ENCODE measurements at places on chromosomes 1 and 21. TPM values are rescaled to one million over a fixed set of nuclear protein-coding genes. Genes with fewer than 3 reads are reported as not detected.
A peak's percentile ranks its signal among the peaks of the same experiment; 100 is the strongest.

Gene NOL9
- 40.8 TPM for total RNA-seq

- H3K27ac ChIP-seq, result no peak overlapping the region
- peaks cover 11% of the 10 kb centered on the region for H3K27me3 ChIP-seq
- no peaks in the 10 kb centered on the region for H3K36me3 ChIP-seq
- H3K4me3 ChIP-seq, result no peak overlapping the region
- DNase-seq, result no peak
These were observed 188.2 kb downstream of the DYRK1A start for GRCh38 chr21:37554661-37555379.

DNA sequence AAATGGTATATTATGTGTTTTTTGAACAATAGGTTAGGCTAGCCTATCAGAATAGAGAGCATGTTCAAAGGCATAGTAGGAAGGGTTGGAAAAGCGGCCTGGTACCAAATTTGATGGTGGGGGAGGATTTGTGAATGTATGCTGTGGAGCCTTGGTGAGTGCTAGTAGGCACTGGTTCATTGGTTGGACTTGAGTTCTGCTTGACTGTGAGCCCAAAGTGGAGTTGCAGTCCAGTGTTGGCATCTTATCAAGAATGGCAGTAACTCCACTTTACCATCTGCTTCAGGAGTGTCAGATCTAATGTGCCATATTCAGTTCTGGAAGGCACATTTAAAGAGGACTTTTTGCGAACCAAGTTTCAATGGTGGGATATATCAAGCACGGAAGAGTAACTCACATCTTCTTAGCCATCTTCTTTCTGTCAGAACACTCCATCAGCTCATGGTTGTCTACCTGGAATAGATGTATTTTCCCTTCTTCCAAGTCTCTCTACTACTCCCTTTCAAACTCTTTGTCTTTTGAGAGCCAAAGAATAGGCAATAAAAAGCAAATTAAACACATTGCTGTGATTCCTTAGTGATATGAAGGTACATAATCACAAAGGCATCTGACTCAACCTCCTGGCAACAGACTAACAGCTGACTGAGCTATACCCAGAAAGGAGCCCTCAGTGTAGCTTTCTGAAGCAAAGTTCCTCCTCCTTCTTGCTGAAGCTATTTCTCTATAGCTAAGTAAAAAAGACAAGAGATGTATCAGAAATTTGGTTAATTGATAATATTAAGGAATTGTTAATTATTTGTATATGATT lies 21.7 kb downstream of the LRRC8B start:
- no peak overlapping the region for H3K4me3 ChIP-seq
- H3K4me1 ChIP-seq, result peaks cover 43% of the 10 kb centered on the region
- peaks cover 26% of the 10 kb centered on the region for H3K36me3 ChIP-seq
- no peak for DNase-seq
- no peaks in the 10 kb centered on the region for H3K27me3 ChIP-seq
- H3K27ac ChIP-seq, result peak overlapping the region; percentile 56

DNA sequence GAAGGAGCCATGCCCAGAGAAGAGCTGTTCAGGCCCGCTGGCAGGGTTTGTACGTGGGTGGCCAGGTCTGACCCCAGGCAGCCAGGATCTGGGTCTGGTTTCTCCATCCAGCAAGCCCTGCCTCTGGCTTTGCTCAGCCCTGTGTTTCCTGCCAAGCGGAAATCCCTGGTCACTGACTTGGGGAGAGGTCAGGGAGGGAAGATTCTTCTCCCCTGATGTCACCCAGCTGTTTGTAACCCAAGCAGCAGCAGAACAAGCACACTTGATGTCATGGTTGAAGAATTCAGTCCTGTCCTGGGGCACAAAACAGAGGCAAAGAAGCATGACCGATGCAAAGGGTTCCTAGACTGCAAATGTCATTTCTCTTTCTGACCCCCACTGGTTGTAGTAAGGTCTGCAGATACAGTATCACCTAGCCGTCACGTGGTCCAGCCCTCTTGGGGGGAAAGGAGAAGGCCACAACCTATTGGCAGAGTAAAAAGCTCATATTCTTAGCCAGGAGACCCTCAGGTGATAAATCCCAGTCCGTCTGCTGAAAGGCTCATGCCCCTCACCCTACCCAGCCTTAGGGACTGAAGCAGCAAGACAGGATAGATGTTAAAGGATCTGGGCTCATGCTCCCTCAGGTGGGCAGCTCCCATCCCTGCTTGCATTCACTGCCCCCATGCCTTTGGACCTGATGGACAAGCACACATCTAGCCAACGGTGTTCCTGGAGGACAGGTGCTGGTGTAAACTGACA lies 120.9 kb downstream of the SYT2 start:
- no peak for DNase-seq
- no peak overlapping the region for H3K4me3 ChIP-seq
- no peaks in the 10 kb centered on the region for H3K36me3 ChIP-seq
- peaks cover 14% of the 10 kb centered on the region for H3K4me1 ChIP-seq
- H3K27me3 ChIP-seq, result no peaks in the 10 kb centered on the region

DNA sequence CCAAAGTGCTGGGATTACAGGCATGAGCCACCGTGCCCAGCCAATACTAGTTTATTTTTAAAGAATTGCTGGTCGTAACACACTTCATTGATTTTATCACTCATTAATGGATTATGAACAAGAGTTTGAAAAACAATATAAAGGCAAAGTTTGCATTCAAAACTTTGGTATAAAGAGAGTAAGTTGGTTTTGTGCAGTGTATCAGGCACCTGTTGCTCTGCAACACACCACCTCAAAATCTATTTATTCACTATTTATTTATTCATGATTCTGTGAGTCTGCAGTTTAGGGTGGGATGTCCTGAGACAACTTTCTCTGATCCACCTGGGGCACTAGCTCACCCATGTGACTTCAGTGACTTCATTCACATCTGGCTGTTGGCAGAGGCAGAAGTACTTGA lies 10.2 kb upstream of the METTL18 start:
- DNase-seq, result no peak
- no peak overlapping the region for H3K4me3 ChIP-seq
- H3K27ac ChIP-seq, result no peak overlapping the region
- peaks cover 59% of the 10 kb centered on the region for H3K36me3 ChIP-seq
- peaks cover 21% of the 10 kb centered on the region for H3K4me1 ChIP-seq

Gene KCNJ9
- total RNA-seq, result not detected

Gene ADAM30
- total RNA-seq, result not detected

- no peak overlapping the region for H3K27ac ChIP-seq
- no peaks in the 10 kb centered on the region for H3K27me3 ChIP-seq
- H3K4me3 ChIP-seq, result no peak overlapping the region
- no peaks in the 10 kb centered on the region for H3K4me1 ChIP-seq
- no peaks in the 10 kb centered on the region for H3K36me3 ChIP-seq
- DNase-seq, result no peak
These were observed 214.6 kb downstream of the TRABD2B start for GRCh38 chr1:47782414-47783166.

Gene GPR137B
- 8.6 TPM for total RNA-seq

DNA sequence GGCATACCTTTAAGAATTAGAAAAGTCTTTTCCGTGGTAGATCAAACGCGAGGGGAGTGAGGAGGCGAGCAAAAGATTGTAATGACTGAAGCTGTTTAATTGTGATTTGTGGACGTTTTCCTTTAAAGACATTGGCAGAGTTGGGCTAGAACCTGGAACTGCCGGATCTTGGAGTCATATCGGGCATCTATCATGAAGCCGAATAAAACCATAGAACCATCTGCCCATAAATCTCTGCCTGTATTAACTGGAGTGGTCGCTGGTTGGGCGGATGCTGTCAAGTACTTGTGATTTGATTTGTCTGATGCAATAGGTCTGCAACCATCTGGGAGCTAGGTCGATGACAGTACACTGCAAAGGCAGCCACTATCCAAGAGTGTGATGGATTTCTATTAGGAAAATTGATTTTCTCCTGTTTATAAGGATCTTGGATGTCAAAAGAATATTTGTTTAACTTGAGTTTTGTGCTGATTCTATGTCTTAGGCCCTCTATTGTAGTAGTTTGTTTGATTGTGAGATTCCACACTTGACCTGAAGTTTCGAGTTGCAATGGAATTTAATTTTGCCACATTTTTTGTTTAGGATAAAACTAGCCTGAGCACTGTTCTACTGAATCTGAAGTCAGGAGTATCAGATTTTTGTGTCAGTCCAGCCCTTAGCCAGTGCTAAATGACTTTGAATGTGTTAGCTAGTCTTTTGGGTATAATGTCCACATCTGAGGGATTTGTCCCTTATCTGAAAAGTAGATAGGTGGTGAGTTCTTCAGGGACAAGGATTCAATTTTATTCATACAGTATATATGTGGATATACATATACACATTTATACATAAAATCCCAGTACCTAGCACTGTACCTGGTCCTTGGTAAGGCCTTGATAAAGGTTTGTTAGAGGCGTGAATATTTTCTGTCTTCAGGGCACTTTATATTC lies 1.2 kb downstream of the SARS1 start:
- peaks cover 47% of the 10 kb centered on the region for H3K36me3 ChIP-seq
- peak overlapping the region; percentile 87 for H3K27ac ChIP-seq
- DNase-seq, result peak; percentile 63
- peak overlapping the region; percentile 98 for H3K4me3 ChIP-seq
- H3K27me3 ChIP-seq, result peaks cover 2% of the 10 kb centered on the region

Gene KLHDC8A
- total RNA-seq, result not detected

Gene IFI6
- 577 TPM for total RNA-seq

Gene F13B
- total RNA-seq, result not detected

- H3K4me1 ChIP-seq, result no peaks in the 10 kb centered on the region
- no peak for DNase-seq
- H3K4me3 ChIP-seq, result no peak overlapping the region
- H3K36me3 ChIP-seq, result no peaks in the 10 kb centered on the region
These were observed 18.8 kb downstream of the WNT9A start for GRCh38 chr1:227928811-227929375.

- no peaks in the 10 kb centered on the region for H3K36me3 ChIP-seq
- no peaks in the 10 kb centered on the region for H3K4me1 ChIP-seq
- H3K4me3 ChIP-seq, result no peak overlapping the region
These were observed 93.0 kb downstream of the KIF26B start for GRCh38 chr1:245247801-245248200.

- DNase-seq, result no peak
- H3K27ac ChIP-seq, result no peak overlapping the region
- no peak overlapping the region for H3K4me3 ChIP-seq
- no peaks in the 10 kb centered on the region for H3K36me3 ChIP-seq
- no peaks in the 10 kb centered on the region for H3K27me3 ChIP-seq
These were observed 23.1 kb upstream of the PAXBP1 start for GRCh38 chr21:32794644-32795079.

Gene GPA33
- total RNA-seq, result 0.71 TPM

- peaks cover 48% of the 10 kb centered on the region for H3K4me1 ChIP-seq
- DNase-seq, result peak; percentile 53
- H3K27me3 ChIP-seq, result peaks cover 7% of the 10 kb centered on the region
- peak overlapping the region; percentile 82 for H3K27ac ChIP-seq
- peaks cover 42% of the 10 kb centered on the region for H3K36me3 ChIP-seq
These were observed 554 bp downstream of the ZNF281 start for GRCh38 chr1:200409203-200409760.

Gene HES2
- total RNA-seq, result 0.70 TPM

DNA sequence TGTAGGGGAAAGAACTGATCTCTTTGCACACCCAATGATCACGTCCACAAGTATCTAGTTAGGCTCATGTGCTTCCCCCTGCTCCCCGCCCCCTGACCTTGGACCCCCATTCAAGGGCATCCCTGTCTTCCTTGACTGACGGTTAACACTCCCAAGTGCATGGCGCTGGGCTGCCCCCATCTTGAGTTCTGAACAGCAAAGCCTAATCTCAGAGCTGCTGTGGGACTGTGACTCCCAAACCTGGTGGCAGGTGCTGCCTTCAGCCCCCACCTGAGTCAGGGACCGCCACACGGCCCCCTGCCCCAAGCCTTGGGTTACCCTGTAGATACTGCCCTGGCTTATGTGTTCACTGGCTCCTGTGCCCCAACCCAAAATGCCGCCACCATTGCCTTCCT lies 925 bp downstream of the TNNI1 start:
- H3K4me1 ChIP-seq, result no peaks in the 10 kb centered on the region
- no peak overlapping the region for H3K27ac ChIP-seq
- H3K4me3 ChIP-seq, result no peak overlapping the region
- peaks cover 21% of the 10 kb centered on the region for H3K27me3 ChIP-seq
- H3K36me3 ChIP-seq, result no peaks in the 10 kb centered on the region
- DNase-seq, result no peak

GRCh38 chr1:205339197-205339702 lies 17.5 kb downstream of the KLHDC8A start:
- no peaks in the 10 kb centered on the region for H3K36me3 ChIP-seq
- peaks cover 43% of the 10 kb centered on the region for H3K27me3 ChIP-seq
- H3K27ac ChIP-seq, result no peak overlapping the region
- H3K4me3 ChIP-seq, result no peak overlapping the region

Gene LRRC8B
- 21.7 TPM for total RNA-seq

DNA sequence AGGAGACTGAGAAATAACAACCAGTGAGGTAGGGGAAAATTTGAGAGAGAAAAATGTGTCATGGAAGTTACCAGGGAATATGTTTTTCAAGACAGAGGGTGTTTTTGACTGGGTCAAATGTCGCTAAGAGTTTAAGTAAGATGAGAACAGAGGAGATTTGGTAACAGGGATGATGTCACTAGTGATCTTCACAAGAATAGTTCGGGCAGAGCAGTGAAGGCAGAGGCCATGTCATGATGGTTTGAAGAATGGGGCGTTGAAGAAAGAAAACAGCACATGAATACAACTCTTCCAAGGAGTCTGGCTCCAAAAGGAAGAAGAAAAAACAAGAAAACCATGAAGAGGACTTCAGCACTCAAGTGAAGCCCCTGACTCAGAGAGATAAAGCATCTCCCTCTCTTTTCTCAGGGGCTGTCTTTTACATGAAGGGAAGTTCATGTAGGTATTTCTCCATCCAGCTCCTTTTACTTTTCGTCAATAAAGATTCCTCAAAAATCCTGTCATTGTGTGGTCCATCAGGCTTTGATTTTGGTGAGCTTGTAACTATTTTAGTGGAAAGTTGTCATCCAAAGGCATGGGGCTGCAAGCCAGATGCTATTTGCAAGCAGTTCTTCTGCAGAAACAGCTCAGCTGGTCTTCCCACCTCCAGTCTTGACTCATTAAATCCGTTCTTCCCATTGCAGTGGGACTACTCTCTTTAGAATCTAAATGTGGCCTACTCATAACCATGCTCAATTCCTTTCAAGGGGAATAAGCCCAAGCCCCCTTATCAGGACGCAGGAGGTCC lies 397.3 kb downstream of the LMX1A start:
- no peaks in the 10 kb centered on the region for H3K36me3 ChIP-seq
- H3K4me3 ChIP-seq, result no peak overlapping the region
- H3K27me3 ChIP-seq, result no peaks in the 10 kb centered on the region
- DNase-seq, result no peak

Gene FAM72B
- total RNA-seq, result 31.6 TPM

DNA sequence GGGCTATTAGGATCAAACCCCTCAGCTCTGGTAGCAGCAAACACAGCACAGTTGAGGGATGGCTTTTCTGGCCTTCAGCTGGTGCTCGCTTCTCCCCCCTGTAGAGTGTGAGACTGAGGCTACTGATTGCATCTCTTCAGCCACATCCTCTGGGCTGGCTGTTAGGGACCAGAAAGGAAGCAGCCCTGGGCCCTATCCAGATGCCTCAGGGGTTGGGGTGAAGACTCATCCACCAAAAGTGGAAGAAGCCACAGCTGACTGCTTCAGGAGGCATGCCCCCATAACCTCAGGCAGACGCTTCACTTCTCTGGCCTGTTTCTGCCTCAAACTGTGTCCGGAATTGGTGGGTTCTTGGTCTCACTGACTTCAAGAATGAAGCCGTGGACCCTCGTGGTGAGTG lies 6.2 kb upstream of the TMEM200B start:
- no peaks in the 10 kb centered on the region for H3K36me3 ChIP-seq
- no peak overlapping the region for H3K4me3 ChIP-seq
- H3K27ac ChIP-seq, result no peak overlapping the region
- H3K27me3 ChIP-seq, result peaks cover 25% of the 10 kb centered on the region
- no peak for DNase-seq

Gene KRTAP23-1
- not detected for total RNA-seq

GRCh38 chr1:11676386-11677103 lies 4.4 kb downstream of the MAD2L2 start:
- H3K4me3 ChIP-seq, result no peak overlapping the region
- no peaks in the 10 kb centered on the region for H3K27me3 ChIP-seq
- H3K4me1 ChIP-seq, result peaks cover 18% of the 10 kb centered on the region

Gene SIM2
- 0.68 TPM for total RNA-seq

Data from activated CD4-positive, alpha-beta memory T cell treated with anti-CD3 and anti-CD28 coated beads, Interleukin-2, amount 10 ng/mL, durations not matched to agents 7 days and 5 days (primary cell).